T-helper 1 cell (primary cell): ENCODE measurements at places on chromosomes 7 and 10.

DNA sequence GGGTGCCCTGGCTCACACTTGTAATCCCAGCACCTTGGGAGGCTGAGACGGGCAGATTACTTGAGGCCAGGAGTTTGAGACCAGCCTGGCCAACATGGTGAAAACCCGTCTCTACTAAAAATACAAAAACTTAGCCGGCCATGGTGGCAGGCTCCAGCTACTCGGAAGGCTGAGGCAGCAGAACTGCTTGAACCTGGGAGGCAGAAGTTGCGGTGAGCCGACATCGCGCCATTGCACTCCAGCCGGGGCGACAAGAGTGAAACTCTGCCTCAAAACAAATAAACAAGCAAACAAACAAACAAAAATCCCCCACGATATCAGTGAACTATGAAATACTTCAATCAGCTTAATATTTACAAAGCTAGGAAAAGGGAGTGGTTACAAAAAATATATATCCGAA, 382.3 kb upstream of the KCND2 start:
- DNase-seq: no peak

- DNase-seq: no peak
Measured at GRCh38 chr7:70616211-70616610, 515.7 kb upstream of the GALNT17 start.

GRCh38 chr7:17436126-17436525, 137.7 kb downstream of the AHR start:
- DNase-seq: no peak

DNA sequence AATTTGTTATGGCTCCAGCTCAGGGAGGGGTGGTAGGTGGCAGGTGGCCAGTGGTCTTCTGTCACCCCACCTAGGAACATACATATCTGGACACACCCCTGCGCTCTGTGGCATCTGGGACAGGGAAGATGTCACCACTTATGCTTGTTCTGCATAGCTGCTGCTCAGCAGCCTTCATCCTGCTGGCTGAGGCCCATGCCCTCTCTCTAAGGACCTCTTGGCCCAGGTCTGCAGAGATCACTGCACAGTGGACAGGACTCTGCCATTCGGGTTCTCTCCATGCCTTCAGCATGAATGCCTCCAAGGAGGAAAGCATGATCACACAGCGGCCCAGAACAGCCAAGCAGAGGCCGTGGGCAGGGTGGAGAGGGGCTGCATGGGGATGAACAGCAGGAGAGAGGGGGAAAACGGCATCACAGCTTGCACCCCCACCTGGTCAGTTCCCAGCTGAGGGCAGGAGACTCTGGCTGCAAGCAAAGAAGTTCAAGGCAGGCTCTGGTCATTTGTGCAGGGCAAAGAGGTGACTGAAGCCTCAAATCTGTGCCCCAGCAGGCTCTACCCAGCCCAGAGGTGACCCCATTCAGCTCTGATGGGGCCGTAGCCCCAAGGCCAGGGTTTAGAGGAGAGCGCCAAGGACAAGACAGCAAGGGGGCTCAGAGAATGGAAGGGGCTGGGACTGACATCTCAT, 47.8 kb upstream of the GDF10 start:
- no peak for DNase-seq

GRCh38 chr10:52729271-52730104, 43.1 kb downstream of the MBL2 start:
- no peak for DNase-seq

DNA sequence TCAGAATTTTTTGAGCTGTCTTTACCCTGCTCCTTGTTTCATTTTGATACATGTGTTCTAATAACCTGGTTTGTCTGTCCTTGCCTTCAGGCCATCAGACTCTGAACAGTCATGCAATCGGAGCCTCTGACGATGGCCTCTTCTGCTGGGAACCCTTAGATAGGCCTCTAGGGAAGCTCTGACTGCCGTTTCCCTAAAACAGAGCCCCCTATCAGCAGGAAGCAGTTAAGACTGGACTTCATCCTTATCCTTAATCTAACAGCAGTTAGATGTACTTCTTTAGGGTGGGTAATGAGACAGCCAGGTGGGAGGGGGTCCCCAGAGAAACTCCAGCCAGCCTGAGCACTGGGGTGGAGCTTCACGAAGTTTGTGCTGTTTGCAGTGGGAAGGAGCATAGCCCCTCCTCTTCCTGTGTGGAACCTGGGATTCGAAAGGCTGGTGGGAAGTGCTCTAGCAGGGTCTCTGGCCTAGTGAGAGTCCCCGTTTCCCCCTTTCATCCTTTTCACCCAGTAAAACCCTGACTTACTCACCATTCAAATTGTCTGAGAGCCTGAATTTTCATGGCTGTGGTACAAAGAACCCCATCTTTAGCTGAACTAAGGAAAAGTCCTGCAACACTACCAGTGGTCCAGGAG, 28.4 kb upstream of the SORCS3 start:
- no peak for DNase-seq
